ENCODE measurements at places on chromosomes 5 and 9. TPM values are rescaled to one million over a fixed set of nuclear protein-coding genes. Genes with fewer than 3 reads are reported as not detected.
A peak's percentile ranks its signal among the peaks of the same experiment; 100 is the strongest.

OXCT1 gene
- total RNA-seq = 38.7 TPM

GZMA gene
- not detected for total RNA-seq

SVEP1 gene
- 7.5 TPM for total RNA-seq

ADAMTS2 gene
- 31.2 TPM for total RNA-seq

TSSK1B gene
- not detected for total RNA-seq

TMC1 gene
- 0.28 TPM for total RNA-seq

ANKRD31 gene
- total RNA-seq = 0.05 TPM

C5orf63 gene
- total RNA-seq = 0.41 TPM

ST6GALNAC4 gene
- total RNA-seq = 32.6 TPM

PBX3 gene
- 38.4 TPM for total RNA-seq

SLC36A2 gene
- not detected for total RNA-seq

PRRX2 gene
- 35.3 TPM for total RNA-seq

- no peak for DNase-seq
These were observed 69.3 kb downstream of the AMBP start for GRCh38 chr9:114008667-114009410.

DNA sequence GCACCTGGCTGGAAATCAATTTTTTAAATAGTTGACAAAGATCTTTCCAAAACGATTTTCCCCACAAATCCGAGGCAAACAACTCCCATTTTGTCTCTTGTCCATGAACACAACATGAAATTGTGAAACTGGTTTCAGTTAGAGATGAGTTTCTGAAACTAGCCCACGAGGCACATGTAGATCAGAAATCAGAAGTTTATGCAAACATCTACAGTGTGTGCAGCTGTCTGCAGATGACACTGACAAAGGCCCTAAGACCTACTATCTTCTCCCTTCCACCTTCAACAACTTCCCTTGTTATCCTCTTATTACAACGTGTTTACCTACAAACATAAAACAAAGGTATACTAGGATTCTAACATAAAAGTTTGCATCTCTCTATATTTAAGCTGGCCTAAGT is 183.3 kb downstream of the DIRAS2 start:
- DNase-seq = no peak

- no peak for DNase-seq
These were observed 4.2 kb upstream of the PSMD5 start for GRCh38 chr9:120846906-120847305.

DNA sequence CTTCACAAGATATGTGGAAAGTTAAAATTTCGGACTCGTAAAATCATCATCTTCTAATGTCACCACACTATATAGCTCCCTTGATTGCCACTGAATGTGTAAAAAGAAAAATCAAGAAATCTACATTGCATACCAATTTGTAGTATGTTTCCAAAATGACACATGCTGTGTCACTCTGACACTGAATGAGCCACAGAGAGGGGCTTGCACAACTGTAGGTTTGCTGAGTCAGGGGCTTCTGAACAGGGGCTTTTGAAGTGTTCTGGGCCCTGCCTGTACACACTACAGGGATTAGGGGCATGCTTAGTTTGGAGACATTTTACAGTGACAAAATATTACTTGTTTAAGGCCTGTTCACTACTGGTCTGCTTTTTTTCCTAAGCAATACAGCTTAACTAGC is 234.4 kb upstream of the GRAMD2B start:
- no peak for DNase-seq

DNA sequence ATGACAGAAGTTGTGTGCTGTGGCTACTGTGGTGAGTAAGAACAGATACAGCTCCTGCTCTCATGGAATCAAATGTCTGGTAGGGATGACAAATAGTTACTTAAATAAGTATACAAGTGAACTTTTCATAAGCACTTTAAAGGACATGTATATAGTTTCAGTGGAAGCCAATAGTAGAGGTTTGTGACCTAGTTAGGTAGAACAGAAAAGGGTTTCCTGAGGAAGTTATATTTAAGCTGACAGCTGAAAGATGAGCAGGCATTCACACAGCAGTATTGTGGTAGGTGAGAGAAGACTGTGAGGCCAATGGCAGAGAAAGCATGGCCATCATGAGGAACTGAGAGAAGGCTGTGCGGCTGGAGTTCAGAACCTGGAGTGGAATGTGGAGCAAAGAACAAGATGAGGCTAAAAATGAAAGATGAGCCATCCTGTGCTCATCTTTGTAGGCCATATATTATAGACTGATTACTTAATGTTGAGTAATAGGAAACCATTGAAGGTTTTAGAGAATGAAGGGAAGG is 15.4 kb downstream of the FAM174A start:
- DNase-seq = peak; percentile 3

GRCh38 chr5:175695161-175696126 is 37.6 kb downstream of the HRH2 start:
- no peak for DNase-seq

- no peak for DNase-seq
These were observed 454.3 kb downstream of the CTNND2 start for GRCh38 chr5:11449966-11450365.

GRCh38 chr9:33988219-33988890 is 60.3 kb downstream of the UBAP2 start:
- DNase-seq = no peak

DNA sequence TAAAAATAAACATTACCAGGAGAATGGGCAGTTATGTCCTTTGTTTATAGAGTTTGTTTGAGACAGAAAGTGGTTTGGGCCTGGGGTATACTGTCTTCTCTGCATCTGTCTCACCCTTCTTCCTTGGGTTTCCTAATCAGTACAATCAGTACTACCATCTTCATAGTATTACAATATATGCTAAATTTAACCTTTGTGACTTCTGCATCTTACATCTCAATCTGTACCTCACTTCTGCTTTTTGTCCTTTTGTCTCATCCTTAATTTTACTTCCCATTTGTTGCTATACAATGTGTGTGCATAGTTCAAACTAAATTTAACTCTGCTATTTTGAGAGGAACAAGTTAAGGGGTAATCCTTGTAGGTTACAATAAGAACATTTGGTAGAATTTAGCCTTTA is 19.6 kb downstream of the FBXO38 start:
- no peak for DNase-seq

GRCh38 chr5:14710313-14710994 is 45.9 kb downstream of the OTULIN start:
- no peak for DNase-seq

GRCh38 chr5:153831973-153832372 is 206.7 kb downstream of the FAM114A2 start:
- DNase-seq = peak; percentile 22

- DNase-seq = no peak
These were observed 129.8 kb upstream of the SLC24A2 start for GRCh38 chr9:19918630-19919029.

DNA sequence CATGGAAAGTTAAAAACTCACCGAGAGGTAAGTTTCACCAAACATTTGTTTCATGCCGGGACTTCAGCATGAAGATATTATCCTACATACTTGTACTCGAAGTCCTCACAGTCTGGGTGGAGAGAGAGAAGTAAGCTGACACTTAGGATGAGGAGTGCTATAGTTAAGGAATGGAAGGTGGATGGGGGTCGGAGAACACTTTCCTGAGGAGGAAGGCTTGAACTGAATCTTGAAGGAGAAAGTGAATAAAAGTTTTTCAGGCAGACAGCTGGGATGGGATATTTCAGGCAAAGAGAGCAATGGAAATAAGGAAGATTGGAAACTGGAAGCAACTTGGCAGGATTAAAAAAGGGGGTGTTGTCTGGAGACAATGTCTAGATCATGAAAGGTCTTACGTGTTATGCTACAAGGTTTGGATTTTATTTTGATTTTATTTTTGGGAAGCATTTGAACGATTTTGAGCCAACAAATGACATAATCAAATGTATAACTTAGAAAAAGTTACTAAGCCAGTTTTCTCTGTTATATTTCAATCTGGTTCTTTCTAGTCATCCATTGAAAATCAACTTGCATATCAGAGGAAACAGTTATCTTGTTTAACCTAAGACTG is 167.1 kb downstream of the PAM start:
- no peak for DNase-seq

DNA sequence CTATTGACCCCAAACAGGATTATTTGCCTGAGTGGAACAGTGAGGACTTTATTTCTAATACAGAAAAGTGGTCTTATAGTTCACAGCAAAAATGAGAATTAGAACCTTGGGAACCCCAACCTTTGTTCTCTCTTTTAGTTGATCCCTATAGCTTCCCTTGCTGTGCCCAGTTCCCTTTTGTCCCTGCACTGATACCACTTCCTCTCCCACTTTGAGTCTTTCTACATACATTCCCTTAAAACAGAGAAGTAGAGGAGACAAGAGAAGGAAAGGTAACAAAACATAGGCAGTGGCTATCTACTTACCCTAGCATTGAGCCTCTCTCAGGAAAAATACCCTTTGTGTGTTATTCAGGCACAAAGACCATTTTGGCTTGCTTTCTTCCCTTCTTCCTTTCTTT is 246.4 kb downstream of the FAM114A2 start:
- DNase-seq = no peak

DNA sequence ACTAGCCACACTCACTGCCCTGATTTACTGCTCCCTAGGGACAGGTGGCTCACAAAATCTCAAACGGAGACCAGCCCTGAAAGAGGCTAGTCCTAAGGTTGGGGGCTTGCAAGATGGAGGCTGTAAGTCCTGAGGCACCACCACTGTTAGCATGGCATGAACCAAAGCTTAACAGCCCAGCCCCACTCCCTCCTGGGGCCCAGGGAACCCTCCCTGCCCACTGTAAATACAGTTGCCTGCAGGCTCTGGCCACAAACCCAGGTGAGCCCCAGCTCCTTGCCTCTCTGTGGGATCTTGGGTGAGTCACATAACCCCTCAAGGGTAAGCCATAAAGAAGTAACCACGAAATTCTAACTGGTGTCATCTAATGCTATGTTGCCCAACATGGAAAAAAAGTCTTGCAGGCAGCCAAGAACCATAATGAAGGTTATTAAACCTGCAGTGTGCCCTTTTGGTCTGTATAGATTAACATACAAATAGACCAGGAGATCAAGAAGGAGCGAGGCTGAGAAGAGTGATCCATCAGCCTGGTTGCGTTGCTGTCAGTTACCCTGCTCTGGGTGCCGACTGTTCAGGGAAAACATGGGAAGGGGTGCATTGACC is 1.7 kb upstream of the POMT1 start:
- peak; percentile 81 for DNase-seq

- DNase-seq = no peak
These were observed 178.0 kb downstream of the NR3C1 start for GRCh38 chr5:143225511-143225910.

GRCh38 chr9:128192601-128193371 is 1.4 kb upstream of the CIZ1 start:
- peak; percentile 96 for DNase-seq

- no peak for DNase-seq
These were observed 44.5 kb upstream of the ANGPTL2 start for GRCh38 chr9:127166651-127167524.

DNA sequence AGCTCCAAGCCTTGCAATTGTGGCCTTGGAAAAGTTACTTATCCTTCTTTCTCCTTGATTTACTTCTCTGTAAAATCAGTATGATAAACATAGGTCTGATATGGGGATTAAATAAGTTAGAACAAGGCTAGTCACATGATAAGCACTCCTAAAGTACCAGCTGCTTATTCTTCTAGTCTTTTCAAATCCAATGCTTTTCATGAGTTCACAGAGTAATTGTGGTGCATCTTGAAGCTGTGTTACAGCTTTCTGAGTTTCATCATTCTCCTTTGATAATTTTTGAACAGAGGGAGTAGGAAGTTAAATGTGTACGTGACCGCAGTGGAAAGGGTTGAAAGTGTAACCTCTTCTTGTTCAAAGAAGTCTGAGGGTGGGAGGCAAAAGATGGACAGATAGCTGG is 38.8 kb upstream of the CCDC112 start:
- no peak for DNase-seq

Data from HFFc6 (cell line).